Esophagus muscularis mucosa (tissue), 4 donors: ENCODE measurements at places on chromosomes 4 and X. TPM values are rescaled to one million over a fixed set of nuclear protein-coding genes. Genes with fewer than 3 reads are reported as not detected.

Gene HPSE
- 0.91 TPM for total RNA-seq

Gene SLC4A4
- 4.8 TPM for total RNA-seq

Gene NAT8L
- total RNA-seq = 0.23 TPM

Gene DDX53
- not detected for total RNA-seq

Gene ADAM29
- not detected for total RNA-seq

DNA sequence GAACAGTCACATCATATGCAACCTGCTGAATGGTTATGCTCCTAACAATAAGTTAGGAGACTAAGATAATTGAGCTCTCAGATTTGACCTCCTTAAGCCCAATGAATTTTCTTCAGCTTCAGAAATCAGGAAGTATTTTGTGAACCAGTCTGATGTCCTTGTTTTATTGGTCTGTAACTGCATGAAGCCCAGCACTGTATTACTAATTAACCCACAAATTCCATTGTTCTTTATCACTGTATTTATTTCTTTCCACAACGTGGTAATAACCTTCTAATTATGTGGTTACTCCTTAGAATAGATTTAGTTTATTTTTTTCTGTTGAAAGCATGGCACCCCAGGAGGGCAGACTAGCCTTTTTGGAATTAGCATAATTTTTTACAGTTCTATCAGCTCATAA lies 3.9 kb upstream of the MFAP3L start:
- DNase-seq = no peak

GRCh38 chr4:33386764-33387163 lies 2666.6 kb downstream of the PCDH7 start:
- DNase-seq = no peak

GRCh38 chr4:91058345-91058744 lies 931.2 kb downstream of the CCSER1 start:
- DNase-seq = no peak

GRCh38 chr4:123701131-123701575 lies 304.6 kb downstream of the SPRY1 start:
- no peak for DNase-seq

DNA sequence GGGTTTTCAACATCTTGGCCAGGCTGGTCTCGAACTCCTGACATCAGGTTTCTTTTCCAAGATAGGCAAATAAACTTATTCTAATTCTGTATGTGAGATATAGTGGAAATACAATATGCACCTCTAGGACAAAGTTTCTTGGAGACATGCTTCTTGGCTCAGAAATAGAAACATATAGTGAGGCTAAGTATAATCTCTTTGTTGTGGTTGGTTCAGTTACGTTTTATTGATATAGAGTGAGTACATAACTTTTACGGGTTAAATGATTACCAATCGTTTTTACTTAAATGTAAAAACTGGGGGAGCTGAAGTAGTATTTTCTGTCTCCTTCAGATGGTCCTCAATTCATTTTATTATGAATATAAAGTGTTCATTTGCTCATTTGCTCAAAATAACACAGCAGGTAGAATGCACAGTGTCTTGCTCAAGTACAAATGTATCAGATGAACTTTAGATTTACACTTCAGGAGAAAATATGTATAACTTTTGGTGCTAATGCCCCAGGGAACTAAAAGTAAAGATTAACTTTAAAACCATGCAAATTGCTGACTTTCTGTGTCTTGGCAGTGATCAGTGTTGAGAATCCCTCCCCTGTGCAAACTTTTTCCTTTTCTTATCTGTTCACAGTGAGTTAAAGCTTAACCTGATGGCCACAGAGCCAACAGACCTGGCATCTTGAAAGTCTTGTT lies 77.6 kb downstream of the AFF1 start:
- no peak for DNase-seq

DNA sequence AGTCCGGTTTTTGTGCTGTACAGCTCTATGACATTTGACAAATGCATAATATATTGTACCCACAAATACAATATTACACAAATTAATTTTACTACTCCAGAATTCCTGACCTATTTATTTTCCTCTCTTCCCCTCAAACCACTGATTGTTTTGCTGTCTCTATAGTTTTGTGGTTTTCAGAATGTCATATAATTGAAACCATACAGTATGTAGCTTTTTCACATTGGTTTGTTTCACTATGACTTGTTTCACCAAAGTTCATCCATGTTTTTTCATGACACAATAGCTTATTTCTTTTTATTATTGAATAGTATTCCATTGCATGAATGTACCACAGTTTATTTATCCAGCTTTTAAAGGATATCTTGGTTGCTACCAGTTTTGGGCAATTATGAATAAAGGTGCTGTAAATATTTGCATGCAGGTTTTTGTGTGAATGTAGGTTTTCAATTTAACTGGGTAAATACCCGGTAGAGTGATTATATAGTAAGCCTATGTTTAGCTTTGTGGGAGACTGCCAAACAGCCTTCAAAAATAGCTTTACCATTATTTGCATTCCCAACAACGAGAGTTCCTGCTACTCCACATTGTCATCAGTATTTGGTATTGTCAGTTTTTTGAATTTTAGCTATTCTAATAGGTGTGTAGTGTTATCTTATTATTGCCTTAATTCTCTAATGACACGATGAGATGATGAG lies 25.9 kb downstream of the RNF175 start:
- no peak for DNase-seq

GRCh38 chr4:2688281-2688680 lies 67.9 kb downstream of the TNIP2 start:
- DNase-seq = no peak

DNA sequence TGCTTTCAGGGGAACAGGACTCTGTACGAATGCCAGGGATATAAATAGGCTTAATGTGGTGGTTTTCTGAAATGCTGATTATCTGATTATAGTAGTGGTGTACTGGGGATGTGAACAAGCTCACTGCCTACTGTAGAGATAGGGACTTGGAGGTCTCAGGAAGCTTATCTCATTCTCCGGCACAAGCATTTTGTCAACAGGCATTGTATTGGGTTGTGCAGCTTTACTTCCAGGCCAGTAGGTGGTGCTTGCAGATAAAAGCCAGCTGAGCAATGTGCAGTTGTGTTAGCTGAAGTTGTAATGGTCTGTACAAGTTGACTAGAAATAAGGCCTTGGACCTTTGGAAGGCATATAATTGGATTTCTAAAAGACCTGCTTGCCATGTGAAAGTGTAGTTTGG lies 49.5 kb upstream of the TMLHE start:
- DNase-seq = no peak

DNA sequence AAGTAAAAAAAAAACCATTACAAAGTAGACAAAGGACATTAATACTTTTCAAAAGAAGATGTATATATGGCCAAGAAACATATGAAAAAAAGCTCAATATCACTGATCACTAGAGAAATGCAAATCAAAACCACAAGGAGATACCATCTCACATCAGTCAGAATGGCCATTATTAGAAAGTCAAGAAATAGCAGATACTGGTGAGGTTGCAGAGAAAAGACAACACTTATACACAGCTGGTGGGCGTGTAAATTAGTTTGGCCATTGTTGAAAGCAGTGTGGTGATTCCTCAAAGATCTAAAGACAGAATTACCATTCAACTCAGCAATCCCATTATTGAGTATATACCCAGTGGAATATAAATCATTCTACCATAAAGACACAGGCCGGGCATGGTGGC lies 39.3 kb downstream of the TASL start:
- no peak for DNase-seq

DNA sequence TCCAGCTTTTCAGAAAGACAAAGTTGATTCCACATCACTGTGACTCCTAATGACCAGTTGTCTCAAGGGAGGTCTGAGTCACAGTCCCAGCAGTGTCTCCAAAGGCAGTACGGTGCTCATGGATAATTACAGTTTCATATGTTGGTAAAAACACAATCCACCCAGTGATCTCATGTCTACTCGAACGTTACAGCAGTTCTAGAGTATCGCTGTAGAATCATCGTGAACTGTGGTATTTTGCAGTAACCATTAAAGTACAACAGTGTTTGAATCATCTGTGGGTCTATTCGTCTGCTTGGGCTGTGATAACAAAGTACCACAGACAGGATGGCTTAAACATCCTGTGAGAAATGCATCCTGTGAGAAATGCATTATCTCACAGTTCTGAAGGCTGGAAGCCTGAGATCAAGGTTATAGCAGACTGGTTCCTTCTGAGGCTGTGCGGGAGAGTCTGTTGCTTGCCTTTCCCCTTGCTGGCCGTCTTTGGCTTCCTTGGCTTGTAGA lies 121.1 kb upstream of the SORBS2 start:
- peak; percentile 62 for DNase-seq

DNA sequence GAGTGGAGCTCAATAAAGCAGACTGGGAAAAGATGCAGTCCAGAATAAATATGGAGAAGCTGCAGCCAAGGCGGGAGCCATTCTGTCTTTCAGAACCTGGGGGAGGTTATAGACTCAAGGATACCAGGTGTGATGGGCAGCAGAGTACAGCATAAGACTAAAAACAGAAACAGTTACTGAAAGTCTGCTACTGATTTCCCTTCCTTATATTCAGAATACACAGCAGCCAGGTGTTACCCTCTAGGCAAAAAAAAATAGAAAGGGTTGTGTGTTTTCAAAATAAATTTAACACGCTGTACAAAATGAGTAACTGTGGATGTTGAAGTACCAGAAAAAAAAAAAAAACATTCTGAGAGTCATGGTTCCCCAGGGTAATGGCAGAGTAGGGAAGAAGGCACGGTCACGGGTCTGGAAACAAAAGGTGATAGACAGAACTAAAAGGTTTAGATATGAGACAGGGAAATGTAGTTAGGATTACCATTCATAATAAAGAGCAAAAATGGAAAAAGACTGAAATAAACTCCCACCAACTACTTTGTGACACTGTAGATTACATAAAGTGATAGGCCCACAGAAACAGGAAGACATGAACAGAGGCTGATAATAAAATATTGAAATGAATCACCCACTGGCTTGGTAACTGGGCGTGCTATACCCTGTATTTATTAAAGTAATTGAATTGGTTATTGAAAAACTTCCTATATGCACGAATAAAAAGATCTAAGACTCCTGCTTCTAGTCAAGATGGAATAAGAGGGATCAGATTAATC lies 10.8 kb upstream of the HHIP start:
- DNase-seq = no peak

DNA sequence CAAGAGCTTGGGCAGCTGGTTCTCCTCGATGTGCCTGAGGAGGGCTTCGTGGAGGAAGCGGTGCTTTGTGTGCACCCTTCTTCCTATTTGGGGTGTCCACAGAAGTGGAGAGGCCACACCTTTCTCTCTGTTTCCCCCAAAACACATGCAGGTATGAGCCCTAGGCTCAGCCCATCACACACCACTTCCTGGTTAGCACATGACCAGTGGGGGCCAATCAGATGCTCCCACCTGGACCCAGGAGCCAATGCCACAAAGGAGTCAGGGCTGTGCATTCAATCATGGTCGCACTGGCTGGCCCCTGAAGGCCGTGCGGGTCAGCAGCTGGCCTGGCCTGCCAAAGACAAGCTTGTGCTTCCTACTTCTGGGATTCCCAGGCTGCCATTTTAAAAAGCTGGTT lies 51.4 kb downstream of the PPP2R2C start:
- DNase-seq = no peak

GRCh38 chrX:15888062-15888461 lies 33.4 kb upstream of the AP1S2 start:
- DNase-seq = no peak

- no peak for DNase-seq
Measured at GRCh38 chrX:22690116-22690515, 309.6 kb upstream of the DDX53 start.

DNA sequence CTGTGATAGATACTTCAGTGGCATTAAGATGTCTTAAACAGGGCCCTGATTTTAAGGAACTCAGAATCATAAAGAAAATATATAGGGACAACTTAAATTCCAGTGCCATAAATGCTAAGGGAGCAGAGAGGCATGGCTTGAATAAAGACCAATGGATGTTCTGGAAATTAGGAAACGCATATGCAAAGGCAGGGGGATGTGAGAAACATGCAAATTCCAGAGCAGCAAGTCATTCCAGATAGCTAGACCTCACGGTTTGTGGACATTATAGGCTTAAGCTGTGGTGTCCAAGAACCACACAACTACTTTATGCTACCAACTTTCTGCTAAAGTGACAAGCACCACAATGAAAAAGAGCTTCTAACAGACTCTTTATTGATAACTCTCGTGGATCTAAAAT lies 132.6 kb upstream of the ANK2 start:
- DNase-seq = no peak

DNA sequence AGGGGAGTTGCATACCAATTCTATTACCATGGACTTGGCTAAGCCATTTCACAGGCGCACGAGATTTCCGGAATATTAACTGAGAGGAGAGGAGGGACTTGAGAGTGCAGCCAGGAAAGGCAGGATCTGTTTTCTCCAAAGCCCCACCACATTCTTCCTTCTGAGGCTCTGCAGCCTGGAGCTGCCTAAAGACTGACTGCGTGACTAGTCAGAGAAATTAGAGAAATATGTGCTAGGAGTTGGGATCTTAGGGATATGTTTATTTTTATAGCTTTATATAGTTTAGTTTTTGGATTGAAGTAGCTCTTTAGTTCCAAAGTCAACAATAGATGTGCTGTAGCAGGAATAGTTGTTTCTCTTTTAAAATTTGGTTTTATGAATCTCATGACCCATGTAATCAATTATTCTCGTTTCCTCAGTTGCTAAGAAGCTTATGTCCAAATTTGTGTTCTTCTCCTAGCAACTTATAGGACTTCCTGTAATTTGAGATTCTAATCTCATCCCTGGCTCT lies 300.1 kb upstream of the DDX53 start:
- DNase-seq = no peak
